ENCODE measurements at places on chromosomes 12 and 14.
A peak's percentile ranks its signal among the peaks of the same experiment; 100 is the strongest.

DNA sequence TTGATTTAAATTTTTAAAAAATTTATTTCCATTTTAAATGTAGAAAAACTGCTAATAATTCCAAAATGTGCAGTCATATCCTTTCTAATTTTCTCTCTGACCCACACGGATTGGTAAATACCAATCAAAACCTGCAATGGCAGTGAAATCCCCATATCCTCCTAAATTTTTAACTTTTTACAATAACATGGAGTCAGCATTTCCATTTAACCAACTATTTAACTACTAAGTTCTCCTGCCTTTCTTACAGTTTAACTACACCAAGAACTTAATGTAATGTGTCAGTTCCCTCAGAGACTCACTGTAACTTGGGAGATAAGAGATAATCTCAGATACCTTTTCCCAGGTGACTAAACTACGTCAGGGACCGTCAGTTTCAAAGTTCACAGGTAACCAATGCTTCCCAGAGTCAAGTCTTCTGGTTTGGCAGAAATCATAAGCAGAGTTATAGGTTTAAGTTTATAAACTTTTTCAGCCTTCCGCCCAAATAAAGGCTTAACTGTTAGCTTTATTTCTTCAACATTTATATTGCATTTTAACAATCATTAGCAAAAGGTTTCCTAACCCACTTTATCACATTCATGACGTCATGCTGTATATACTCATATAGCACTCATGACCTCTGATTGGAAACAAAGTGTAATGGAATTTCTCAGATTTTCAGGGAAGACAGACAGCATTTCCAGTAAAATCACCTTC lies 7.6 kb downstream of the KRAS start:
- no peak for DNase-seq

- DNase-seq: no peak
Observed at GRCh38 chr14:99420711-99421110, 59.9 kb downstream of the SETD3 start.

DNA sequence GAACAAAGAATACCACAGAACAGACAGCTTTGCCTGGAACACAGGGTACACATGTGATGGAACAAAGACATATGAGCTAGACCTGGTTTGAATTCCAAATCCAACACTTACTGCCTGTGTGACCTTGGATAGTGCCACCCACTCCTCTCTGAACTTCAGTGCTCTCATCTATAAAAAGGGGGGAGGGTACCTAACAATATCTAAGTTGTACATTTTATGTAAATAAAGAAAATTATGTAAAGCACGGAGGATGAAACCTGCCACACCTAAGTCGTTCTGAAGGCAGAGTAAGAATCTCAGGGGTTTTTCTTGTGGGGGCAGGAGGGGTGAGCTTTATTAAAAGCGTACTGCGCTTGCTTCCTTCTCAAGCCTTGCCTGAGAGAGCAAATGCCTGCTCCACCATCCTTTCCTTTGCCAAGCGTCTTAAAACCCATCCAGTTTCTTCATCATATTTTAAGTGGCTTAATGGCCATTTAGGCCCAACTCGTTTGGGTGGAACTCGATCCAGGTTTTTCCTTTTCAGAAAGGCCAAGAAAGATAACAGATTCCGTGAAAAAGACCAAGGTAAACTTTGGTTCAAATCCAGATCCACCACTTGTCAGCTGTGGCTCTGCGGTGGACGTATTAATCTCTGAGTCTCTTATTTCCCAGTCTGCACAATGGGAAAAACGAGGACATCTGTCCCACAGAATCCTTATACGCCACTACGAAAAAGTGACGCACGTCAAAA lies 946 bp downstream of the DDX24 start:
- DNase-seq: no peak

- DNase-seq: no peak
Observed at GRCh38 chr12:25056486-25057130, 107.7 kb upstream of the BCAT1 start.

DNA sequence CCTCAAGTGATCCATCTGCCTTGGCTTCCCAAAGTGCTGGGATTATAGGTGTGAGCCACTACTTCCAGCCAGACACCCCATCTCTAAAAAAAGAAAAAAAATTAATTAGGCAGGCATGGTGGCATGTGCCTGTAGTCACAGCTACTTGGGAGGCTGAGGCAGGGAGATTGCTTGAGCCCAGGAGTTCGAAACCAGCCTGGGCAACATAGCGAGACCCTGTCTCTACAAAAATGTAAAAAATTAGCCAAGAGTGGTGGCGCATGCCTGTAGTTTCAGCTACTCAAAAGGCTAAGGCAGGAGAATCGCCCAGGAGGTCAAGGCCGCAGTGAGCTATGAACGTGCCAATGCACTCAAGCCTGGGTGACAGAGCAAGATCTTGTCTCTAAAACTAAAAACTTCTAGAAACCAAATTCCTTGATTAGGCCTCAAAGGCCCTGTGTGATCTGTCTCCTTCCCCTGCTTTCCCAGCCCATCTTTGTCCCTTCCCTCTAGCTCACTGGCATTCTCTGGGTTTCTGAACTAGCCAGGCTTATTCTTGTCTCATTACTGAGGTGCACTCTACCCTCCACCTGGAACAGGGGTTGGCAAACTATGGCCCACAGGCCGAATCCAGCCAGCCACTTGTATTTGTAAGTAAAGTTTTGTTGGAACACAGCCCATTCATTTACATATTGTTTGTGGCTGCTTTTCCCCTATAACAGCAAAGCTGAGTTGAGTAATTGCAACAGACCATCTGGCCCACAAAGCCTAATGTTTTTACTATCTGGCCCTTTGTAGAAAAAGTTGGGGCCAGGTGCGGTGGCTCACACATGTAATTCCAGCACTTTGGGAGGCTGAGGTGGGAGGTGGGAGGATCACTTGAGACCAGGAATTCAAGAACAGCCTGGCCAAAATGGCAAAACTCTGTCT lies 17.2 kb upstream of the TPCN1 start:
- peak; percentile 41 for DNase-seq

DNA sequence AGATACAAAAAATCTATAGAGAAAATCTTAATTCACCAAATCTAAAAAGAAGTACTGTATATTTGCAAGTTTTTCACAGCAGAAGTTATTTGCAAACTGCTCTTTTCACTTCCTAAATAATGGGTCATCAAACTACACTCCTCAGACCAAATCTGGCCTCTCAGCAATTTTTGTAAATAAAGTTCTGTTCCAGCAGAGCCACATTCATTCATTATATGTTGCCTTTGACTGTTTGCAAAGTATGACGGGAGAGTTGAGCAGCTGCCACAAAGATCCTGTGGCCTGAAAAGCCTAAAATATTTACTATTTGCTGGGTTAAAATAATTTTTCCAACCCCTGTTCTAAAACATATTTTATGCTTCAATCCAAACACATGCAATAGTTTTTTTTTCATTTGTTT lies 1222.3 kb upstream of the SEL1L start:
- no peak for DNase-seq

DNA sequence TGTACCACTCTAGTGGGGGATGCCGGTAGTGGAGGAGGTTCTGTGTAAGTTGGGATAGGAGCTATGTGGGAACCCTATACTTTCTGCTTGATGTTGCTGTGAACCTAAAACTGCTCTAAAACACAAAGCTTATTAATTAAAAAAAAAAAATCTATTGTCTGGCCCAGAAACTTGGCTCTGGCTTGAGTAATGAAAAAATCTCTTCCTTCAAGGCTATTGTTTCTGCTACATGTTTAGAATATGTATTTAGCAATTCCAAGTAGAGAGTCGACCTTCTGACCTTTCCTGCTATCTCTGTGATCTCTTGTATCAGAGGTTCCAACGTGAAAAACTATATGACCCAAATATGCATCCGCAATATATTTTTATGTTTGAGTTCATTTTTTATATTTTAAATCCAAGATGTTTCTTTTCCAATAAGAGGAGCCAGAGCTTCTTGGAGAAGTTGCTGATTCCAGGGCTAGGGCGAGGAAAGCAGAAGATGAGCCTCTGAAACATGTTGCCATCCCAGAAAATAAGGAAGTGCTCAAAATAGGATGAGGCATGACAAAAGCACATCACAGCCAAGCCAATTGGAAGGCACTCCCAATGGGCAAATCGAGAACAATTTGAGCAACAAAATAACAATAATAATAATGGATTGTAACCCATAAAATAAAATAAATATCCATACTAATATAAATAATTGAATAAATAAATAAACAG lies 184.6 kb upstream of the TMEM260 start:
- peak; percentile 76 for DNase-seq

- DNase-seq: no peak
Observed at GRCh38 chr12:111806304-111806703, 35.7 kb upstream of the MAPKAPK5 start.

DNA sequence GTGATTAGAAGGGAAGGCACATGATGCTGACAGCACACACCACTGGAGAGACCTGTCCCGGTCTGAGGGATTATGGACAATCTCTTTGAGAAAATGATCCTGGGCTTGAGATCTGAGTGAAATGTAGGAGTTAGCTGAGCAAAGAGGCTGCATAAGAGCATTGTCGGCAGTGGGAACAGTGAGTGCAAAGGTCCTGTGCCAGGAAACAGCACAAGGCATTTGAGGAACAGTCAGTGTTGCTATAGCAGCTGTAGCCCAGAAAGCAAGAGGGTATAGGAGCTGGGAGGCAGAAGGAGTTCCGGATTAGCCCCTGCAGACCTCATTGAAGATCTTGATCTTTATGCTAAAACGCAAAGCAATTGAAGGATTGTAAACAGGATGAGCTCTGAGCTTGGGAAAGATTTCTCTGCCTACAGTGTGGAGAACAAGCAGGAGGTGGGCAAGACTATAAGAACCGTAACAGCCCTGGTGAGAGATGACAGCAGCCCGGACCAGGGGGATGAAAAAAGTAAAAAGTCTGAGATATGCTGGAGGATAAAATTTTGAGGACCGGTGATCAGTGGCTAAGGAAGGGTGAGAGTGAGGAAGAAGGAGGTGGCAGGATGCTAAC lies 28.5 kb downstream of the CFL2 start:
- DNase-seq: peak; percentile 15

GRCh38 chr12:48122065-48122834 lies 3.1 kb downstream of the PFKM start:
- DNase-seq: no peak

- no peak for DNase-seq
Observed at GRCh38 chr14:32426586-32427388, 97.7 kb downstream of the AKAP6 start.

DNA sequence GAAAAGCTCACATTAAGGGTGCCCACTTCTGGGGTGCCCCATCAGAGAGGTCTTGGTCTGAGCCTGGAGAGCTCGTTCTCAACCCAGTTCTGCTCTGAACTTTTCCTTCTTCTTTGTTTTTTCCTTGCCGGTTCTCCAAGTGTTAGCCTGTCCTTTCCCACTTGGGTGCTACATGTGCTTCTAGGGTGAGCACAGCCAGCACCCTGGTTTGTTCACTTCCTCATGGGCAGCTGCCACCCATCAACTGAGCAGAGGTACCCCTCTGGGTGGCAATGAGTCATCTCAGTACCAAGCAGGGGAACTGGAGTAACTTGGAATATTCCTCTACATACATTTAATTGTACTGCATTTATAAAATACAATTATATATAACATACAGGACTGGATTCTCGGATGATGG lies 3.9 kb upstream of the SYNE3 start:
- peak; percentile 72 for DNase-seq

DNA sequence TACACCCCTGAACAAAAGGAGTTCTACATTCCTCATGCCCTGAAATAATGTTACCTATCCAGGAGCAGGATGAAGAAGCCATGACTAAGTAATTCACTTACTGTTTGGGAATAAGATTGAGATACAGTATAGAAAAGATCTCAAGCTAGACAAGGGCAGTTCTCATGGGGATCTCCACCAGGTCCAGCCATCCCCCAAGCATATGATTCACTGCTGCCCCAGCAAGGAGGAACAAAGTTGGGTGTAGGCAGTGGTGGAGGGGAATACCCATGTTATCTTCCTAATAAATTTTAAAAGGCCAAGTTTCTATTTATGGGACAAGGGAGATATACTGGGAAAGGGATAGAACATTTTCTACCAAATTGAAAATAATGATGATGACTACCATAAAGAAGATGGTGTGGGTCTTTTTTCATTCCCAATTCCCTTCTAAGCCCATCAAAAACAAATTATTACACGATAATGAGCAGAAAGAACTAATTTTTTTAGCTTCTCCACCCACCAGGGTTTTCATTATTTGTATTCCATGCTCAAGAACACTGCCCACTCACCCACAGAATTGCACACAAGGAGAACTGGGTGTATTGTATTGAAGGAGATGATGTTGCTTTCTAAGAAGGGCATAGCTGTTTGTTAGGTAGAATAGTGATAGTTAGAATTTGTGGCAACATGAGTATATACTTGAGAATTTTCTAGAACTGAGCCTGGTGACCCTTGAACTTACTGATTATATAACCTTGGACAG lies 204.6 kb downstream of the BTG1 start:
- DNase-seq: peak; percentile 84

DNA sequence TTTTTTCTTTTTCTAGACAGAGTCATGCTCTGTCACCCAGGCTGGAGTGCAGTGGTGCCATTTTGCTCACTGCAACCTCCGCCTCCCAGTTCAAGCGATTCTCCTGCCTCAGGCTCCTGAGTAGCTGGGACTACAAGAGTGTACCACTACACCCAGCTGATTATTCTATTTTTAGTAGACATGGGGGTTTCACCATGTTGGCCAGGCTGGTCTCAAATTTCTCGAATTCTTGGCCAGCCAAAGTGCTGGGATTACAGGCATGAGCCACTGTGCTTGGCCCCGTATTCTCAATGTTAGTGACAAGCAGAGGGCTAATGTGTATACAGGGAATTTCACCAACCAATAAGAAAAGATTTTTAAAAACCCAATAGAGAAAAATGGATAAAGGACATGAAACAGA lies 8.4 kb downstream of the PLBD2 start:
- DNase-seq: no peak

DNA sequence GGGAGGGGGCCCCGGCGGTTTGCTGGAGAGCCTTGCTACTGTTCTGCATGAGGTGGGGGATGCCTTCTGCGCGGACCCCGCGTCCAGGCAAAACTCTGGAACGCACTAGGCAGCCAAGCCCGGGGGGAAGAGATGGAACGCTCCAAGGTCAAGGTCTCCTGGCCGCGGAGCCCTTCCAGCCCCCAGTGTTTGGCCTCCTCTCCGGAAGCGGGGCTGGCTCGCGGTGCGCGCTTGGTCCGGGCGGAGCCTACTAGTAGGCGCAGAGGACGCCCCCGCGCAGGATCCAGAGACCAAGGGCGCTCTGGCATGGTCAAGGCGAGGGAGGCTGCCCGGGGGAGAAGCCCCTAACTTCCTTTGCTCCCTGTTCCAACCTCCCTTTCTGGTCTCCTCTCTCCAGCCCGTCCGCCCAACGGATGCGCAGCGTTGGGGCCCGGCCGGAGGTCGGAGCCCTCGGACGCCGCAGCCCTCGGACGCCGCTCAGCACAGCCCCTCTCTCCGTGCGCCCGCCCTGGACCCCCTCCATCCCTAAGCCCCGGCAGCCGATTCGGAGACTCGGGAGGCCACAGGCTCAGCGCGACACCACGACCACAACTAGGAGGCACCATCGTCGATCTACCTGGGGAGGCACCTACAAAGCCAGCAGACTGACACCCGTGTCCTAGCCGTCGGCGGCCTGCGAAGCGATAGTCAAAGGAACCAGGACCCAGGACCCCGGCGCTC lies 669 bp upstream of the KCNK13 start:
- DNase-seq: peak; percentile 68

Data from suppressor macrophage (primary cell).